ENCODE measurements at places on chromosomes 3 and 15. TPM values are rescaled to one million over a fixed set of nuclear protein-coding genes. Genes with fewer than 3 reads are reported as not detected.

The PSMD2 gene
- 288 TPM for polyA plus RNA-seq

The ERICH6 gene
- polyA plus RNA-seq = not detected

- no peak for DNase-seq
Observed at GRCh38 chr15:91289324-91289723, 189.3 kb downstream of the SV2B start.

- no peak for DNase-seq
Observed at GRCh38 chr15:43093026-43093425, 12.8 kb downstream of the UBR1 start.

GRCh38 chr3:121592856-121593702 is at the start of gene FBXO40:
Gene FBXO40, plus strand, starts transcription at chr3:121593379. Its CDS starts 27,197 bp downstream, at chr3:121620576.
- DNase-seq = peak; percentile 42

GRCh38 chr15:62593681-62594399 is 428.8 kb upstream of the C2CD4B start:
- no peak for DNase-seq

The VILL gene
- polyA plus RNA-seq = 6.4 TPM

GRCh38 chr3:177257006-177257405 is 59.7 kb upstream of the TBL1XR1 start:
- no peak for DNase-seq

DNA sequence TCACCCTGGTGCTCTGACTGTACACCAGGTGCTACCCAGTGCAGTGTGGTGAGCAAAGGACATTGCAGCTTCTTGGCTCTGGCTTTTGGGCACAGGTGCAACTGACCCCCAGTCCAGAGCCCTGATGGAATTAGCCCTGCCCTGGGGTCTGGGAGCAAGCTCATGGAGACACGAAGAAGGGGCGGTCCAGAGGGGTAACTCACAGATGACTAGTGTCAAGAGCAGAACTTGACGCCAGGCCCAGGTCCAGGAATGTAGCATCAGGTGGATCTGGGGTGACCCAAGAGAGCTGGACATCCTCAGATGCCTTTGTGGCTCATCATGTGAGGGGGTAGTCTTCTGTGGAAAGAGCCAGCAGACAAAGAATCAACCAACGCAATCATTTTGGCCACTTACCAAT is 88.9 kb downstream of the ASB7 start:
- no peak for DNase-seq

GRCh38 chr3:32414522-32415202 is 23.0 kb downstream of the CMTM7 start:
- DNase-seq = no peak

The TMEM44 gene
- polyA plus RNA-seq = 21.9 TPM

The DAZL gene
- not detected for polyA plus RNA-seq

GRCh38 chr15:96230526-96231181 is 99.8 kb upstream of the NR2F2 start:
- no peak for DNase-seq

- DNase-seq = no peak
Observed at GRCh38 chr3:148758303-148758884, 60.7 kb downstream of the AGTR1 start.

- DNase-seq = no peak
Observed at GRCh38 chr3:153273767-153274435, 111.9 kb downstream of the RAP2B start.

The TM6SF1 gene
- 8.8 TPM for polyA plus RNA-seq

- no peak for DNase-seq
Observed at GRCh38 chr3:179716226-179716625, 63.4 kb downstream of the USP13 start.

DNA sequence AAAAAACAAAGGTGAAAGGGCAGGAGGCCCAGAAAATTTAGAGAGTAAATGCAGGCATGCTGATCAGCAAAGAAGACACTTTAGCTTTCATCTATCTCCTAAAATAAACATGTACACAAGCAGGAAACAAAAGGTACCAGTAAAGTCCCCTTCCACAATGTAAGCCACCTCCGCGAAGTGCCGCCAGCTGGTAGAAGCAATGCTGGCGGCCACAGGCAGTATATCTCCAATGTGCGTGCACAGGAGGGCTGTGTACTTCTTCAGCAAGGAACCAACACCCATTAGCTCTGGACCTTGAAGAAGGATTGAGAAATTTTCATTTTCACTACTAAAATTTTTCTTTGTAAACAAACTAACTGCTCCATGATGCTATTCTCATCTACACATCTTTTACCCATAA is 75.4 kb downstream of the HERC2 start:
- DNase-seq = no peak

DNA sequence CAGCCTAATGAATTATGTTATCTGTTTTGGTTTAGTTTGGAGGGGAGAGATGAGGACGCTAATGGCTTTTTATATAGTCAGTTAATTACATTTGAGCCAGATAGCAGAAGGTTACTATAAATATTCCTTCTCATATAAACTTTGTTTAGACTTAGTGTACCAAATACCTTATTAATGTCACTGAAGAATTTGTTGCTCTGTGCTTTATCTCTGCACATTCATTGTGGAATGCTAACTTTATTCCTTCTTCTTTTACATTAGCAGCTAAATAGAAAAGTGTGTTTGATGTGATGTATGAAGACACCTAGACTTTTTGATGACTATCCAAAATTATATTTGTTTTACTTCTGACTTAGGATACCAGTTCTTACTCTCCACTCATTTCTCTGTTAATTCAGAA is 105.2 kb downstream of the EPHA3 start:
- no peak for DNase-seq

GRCh38 chr15:29382862-29383261 is 113.2 kb upstream of the NSMCE3 start:
- DNase-seq = no peak

The SOX14 gene
- not detected for polyA plus RNA-seq

The CHRD gene
- 17.3 TPM for polyA plus RNA-seq

DNA sequence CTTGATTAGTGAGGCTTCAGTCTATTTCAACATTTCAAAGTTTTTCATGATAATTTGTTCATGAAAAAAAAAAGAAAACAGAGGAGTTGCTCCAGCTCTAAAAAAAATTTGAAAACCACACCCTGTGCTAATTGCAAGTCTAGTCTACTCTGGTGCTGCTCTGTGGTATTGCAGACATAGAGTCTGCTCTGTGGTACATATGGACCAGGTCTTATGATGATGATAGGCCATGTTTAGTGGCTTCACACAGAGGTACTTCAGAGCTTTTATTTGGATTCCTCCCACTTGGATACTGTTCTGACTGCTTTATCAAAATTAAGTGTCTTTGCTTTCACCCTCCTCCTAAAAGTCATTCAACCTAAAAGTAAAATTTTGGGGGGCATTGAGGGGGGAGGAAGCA is 160.8 kb downstream of the ALCAM start:
- DNase-seq = no peak

The DRD3 gene
- not detected for polyA plus RNA-seq

DNA sequence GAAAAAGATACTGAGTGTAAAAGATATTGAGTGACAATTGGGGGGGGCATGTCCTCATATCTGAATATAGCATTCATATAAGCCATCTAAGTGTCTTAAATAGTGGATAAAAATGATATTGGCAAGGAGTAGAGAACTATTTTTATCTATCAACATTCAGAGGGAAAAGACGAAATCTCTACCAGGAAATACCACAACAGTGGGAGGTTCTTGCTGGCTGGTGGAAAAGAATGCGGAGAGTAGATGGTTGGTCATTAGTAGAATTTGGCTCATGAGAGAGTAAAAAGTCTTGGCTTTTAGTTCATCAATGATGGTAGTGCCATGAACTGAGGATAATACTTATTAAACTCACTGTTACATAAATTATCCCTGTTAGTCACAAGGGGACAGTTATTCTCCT is 4.8 kb upstream of the TCF12 start:
- no peak for DNase-seq

DNA sequence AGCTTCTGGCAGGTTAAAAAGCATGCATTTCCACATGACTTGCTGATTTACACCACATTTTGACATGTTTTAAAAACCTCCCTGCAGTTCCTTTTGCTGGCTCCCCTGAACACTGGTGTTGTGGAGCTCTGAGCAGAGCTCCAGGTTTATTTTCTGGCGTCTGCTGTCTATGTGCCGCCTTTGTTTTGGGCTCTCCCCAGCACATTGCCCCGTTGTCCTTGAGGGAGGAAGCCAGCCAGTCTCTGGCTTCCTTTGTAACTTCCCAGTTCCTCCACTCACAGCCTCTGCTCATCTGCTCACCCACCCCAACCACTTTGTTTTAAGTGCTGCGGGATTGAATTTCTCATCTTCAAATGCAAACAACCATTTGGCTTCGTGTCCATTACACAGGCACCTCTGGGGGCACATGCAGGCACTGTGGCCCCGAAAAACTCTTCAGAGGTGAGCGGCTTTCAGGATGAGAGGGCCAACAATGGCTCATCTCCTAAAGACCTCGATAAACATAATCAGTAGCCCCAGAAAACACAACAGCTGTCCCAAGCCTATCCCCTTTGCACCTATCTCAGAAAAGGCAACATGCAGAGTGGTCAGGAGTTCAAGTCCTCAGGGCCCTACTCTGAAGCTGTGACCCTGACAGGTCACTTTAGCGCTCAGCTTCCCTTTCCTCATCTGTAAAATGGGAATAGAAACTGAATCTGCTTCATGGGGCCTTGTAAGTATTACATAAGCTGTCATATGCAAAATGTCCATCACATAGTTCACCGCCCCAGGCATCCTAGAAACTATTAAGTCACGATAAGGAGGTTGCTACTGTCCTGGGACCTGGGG is 1.3 kb upstream of the MEF2A start:
- peak; percentile 26 for DNase-seq

DNA sequence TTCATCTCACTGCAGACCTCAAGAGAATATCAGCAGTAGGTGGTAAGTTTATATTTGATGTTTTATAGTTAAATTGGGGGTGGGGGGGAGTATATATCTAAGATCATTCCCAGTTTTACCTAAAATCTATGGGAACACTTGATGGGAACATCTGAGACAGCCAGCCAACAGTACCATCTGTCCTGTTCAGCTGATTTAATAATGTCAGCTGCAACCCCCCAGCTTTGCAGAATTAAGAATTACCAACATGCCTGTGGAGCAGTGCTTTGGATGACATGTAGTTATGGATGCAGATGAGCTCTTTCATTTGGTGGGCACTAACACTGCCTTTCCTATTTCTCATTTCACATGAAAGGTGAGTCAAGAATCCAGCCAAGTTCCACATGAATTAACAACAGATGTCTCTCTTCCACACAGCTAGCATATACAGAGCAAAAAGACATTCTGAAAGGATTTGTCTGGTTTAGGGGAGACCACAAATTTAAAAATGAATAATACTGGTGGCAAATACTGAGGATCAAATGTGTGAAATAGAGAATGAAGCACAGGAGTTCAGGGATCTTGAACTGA is 76.2 kb downstream of the SETD5 start:
- no peak for DNase-seq

DNA sequence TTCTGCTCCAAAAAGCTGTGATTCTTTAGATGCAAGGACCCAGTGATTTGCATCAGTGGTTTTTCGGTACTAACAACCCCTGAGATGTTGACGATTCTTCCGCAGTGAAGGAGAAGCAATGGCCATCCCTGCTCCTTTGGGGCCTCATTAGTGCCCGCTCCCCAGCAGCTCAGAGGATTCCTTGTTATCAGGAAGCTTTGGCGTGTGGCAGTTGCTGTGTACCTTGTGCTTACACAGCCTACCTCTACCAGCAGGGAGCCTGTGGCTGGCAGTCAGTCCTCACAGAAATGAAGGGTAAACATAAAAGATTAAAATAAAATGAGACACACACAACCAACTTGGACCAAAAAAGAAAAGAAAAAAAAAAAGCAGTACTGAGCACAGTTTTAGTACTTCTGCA is 55.2 kb downstream of the CNTN3 start:
- DNase-seq = no peak

DNA sequence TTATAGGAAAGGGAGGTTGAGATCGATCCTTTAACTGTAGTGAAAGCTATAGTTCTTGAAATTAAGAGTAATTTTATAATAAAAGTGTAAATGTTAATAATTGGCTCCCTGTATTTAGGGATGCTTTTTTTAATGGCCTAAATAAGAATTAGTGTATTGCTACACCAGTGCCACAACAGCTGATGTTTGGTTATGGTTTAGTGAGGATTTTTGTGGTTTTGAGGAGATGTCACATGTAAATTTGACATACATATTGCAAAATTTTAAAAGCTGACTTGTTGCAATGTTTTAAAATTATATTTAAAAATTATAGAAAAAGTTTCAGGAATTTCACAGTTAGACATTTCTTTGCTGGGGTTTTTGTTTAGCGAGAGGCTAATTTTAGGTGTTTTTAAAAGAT is 3.9 kb downstream of the TSC22D2 start:
- DNase-seq = no peak

DNA sequence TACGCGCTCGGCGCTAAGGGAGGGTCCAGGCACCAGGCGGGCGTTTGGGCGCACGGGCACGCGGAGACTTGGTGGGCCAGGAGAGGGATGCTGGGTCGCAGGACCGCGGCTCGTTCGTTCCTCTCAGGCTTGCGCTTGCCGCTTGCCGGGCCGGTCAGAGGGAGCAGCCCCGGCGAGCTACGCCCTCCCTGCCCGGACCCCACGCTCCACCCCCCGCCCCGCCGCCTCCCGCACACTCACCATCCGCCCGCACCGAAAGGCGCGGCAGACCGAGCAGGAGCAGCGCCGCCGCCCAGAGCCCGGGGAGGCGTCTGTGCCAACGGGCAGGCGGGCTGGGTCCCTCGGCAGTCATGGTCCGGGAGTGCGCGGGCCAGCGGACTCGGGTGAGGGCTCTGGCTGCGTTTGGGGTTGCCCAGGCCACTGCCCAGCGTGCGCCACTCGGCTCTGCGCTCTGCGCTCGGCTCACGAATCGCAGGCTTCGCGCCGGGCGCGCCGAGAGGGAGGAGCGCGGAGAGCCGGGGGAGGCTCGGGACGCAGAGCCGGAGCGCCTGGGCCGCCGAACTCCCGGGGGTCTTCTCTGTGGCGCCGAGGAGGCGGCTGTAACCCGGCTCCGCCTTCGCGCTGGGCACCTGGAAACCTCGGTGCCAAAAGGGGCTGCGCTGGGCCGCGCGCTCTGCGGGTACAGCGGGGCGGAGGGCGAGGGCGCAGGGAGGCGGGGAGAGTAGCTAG is at the start of gene SUSD5:
TSS of gene SUSD5 (minus strand) at position 365 of the 729 bp plus-strand sequence. CDS start at position 352, 13 bp downstream.
- DNase-seq = no peak

DNA sequence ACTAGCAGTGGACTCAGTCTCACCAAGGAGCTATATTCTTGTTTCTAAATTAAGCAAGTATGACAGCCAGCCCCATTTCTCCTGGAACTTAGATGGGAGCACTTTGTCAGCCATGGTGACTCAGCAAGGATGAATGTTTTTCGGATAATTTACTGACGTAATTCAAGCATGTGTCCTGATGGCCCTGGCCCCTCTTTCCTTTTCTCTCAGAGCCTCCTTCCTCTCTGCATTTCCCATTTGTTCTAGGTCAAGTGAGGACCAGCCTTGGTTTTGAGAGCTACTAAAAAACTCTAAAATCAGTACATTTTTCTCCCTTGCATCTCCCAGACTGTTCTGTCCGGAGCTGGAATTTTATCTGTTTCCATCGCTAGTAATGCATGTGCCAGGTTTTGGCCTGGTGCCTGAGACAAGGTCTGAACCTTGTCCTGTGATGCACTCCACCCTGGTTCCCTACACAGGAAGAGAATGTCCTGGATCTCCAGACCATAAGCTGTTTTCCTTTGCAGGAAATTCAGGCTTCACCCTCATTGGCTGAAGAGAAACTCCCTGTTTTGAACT is 256.6 kb upstream of the ROPN1 start:
- peak; percentile 69 for DNase-seq

The GATA2 gene
- polyA plus RNA-seq = 29.8 TPM
